Thoracic aorta (tissue), 2 donors: ENCODE measurements at places on chromosomes 7 and 10. TPM values are rescaled to one million over a fixed set of nuclear protein-coding genes. Genes with fewer than 3 reads are reported as not detected.

DNA sequence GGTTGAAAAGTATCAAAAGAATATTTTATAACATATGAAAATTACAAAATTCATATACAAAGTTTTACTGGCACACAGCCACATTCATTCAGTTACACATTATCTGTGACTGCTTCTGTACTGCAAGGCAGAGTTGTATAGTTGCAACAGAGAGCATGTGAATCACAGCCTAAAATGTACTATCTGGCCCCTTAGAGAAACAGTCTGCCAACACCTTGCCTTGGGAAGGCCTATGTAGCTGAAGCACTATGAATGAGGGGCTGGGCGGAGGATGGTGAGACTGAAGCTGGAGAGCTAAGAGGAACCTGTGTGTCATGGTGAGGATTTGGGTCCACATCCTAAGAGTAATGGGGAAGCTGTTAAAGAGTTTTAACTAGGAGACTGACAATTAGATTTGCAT, 35.7 kb downstream of the PDZD8 start:
- H3K27ac ChIP-seq = no peak overlapping the region
- H3K4me3 ChIP-seq = no peak overlapping the region
- DNase-seq = no peak
- no peaks in the 10 kb centered on the region for H3K27me3 ChIP-seq
- H3K4me1 ChIP-seq = peaks cover 15% of the 10 kb centered on the region
- no peaks in the 10 kb centered on the region for H3K36me3 ChIP-seq

DNA sequence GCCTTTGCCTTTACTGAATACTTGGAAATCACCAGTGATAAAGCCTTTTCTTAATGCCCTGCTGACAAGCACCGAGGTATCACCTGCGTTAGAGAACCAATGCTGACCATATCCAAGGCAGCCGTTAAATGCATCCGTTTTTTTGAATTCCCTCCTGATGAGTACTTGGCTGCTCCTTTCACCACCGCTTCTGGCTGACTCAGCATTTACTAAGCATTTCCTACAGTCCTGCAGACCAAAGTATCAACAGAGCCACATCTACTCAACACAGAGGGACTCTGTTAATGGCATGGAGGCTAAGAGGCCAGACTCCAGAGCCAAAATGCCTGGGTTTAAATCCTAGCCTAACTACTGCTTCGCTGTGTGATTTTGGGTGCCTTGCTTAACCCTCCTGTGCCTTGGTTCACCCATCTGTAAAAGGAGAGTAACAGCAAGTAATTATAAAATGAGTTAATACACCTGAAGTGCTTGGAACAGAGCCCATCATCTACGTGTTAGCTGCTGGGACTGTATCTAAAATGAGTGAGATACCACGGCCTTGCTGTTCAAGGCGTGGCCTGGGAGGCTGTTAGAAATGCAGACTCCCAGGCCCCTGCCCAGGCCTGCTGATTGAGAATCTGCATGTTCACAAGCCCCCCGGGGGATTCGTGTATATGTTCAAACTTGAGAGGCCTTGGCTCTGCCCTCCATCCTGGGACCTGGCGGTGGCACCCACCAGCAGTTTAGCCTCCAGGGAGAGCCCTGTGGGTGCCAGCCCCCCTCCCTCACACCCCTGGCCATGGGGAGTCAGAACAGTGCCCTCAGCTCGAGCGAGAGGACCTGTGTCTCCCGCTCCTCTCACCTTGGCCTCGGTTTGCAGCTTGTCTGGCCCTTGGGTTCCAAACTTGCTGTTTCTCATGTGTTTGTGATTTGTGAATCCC, 30.8 kb upstream of the EFCAB10 start:
- H3K36me3 ChIP-seq = peaks cover 16% of the 10 kb centered on the region
- DNase-seq = no peak
- H3K27me3 ChIP-seq = no peaks in the 10 kb centered on the region
- no peak overlapping the region for H3K27ac ChIP-seq
- H3K4me1 ChIP-seq = no peaks in the 10 kb centered on the region

DNA sequence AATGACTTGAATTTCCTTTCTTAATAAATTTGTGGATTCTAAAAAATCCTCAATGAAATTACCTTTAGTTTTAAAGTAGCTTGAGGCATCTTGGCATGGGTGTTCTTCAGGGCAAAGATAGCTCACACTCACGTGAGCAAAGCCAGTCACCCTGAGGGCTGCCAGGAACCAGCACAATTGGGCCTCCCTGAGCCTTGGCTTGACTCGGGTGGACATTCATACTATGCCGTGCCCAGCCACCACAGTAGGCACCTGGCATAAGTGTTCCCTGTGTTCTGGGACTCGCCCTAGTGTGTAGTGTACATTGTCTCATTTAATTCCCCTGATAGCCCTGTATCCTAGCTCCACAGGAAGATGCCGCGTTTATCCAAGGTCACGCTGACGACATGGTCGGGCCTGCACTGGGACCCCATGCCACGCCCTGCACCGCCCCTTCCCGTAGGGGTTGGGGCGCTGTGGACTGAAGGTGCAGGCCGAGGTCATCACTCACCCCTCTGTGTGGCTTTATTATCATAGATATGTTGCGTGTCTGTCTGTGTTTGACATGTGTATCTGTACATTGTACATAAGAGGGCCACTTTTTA, 67.7 kb downstream of the DYNC2I1 start:
- no peak overlapping the region for H3K4me3 ChIP-seq
- H3K4me1 ChIP-seq = no peaks in the 10 kb centered on the region
- H3K36me3 ChIP-seq = peaks cover 68% of the 10 kb centered on the region
- no peak overlapping the region for H3K27ac ChIP-seq
- no peaks in the 10 kb centered on the region for H3K27me3 ChIP-seq

- no peaks in the 10 kb centered on the region for H3K36me3 ChIP-seq
- H3K27ac ChIP-seq = no peak overlapping the region
- no peaks in the 10 kb centered on the region for H3K27me3 ChIP-seq
- no peaks in the 10 kb centered on the region for H3K4me1 ChIP-seq
Measured at GRCh38 chr7:80414331-80414730, 97.5 kb downstream of the GNAT3 start.

- H3K27ac ChIP-seq = peak overlapping the region; percentile 95
- H3K27me3 ChIP-seq = no peaks in the 10 kb centered on the region
- DNase-seq = peak; percentile 95
- no peaks in the 10 kb centered on the region for H3K36me3 ChIP-seq
Measured at GRCh38 chr7:99504281-99504602, 220 bp upstream of the ZKSCAN5 start.

DNA sequence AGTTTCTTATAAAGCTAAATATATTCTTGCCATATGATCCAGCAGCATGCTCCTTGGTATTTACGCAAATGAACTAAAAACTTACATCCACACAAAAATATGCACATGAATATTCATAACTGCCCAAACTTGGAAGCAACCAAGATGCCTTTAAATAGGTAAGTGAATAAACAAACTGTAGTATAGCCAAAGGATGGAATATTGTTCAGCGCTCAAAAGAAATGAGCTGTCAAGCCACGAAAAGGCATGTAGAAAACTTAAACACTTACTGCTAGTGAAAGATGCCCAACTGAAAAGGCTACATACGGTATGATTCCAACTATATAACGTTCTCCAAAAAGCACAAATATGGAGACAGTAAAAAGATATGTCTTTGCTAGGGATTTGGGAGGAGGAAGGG, 12.7 kb downstream of the THSD7A start:
- no peaks in the 10 kb centered on the region for H3K27me3 ChIP-seq
- no peaks in the 10 kb centered on the region for H3K4me1 ChIP-seq
- H3K36me3 ChIP-seq = no peaks in the 10 kb centered on the region
- no peak for DNase-seq

DNA sequence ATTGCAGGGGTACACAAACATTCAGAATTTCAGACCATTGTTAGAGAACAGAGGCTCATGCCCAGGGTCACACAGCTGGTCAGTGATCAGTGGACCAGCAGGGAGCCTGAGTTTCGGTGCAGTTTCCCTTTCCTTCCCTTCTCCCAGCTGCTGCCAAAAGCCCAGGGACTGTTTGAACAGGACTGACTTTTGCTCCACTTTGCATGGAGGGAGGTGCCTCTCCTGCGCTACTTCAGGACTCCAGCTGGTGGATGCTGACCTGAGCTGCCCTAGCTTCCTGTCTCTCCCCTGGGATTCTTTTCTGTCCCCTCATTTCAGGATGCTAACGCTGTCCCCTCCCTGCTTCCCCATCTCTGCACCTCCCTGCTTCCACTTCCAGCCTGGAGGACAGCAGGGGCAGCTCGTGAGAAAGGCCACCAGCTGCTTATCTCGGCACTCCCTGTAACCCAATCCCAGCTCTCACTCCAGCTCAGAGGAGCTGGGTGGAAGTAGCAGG, 14.5 kb downstream of the SH2D4B start:
- no peak overlapping the region for H3K4me3 ChIP-seq
- no peak overlapping the region for H3K27ac ChIP-seq
- no peaks in the 10 kb centered on the region for H3K27me3 ChIP-seq
- H3K36me3 ChIP-seq = no peaks in the 10 kb centered on the region

DNA sequence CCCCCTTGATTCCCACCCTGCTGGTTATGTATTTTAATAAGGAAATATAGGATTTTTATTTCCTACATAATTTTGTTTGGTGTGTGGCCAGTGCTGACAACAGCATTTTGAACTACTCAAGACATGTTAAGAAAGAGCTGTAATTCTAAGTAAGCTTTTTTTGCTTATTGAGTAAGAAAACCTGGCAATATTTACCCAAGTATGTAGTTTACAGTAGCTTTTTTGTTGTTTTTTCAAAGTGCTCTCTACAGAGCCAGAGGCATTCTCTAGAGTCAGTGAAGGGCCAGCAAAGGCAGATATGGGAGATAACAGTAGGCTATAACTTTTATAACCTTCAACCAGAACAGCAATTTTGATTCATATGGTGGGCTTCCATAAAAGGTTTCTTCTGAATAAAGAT, 63.2 kb upstream of the TMEM168 start:
- H3K4me3 ChIP-seq = no peak overlapping the region
- no peak for DNase-seq
- no peaks in the 10 kb centered on the region for H3K36me3 ChIP-seq
- H3K4me1 ChIP-seq = no peaks in the 10 kb centered on the region
- H3K27ac ChIP-seq = no peak overlapping the region

- H3K36me3 ChIP-seq = no peaks in the 10 kb centered on the region
- H3K4me1 ChIP-seq = peaks cover 6% of the 10 kb centered on the region
- no peak overlapping the region for H3K27ac ChIP-seq
- H3K4me3 ChIP-seq = no peak overlapping the region
- no peaks in the 10 kb centered on the region for H3K27me3 ChIP-seq
- DNase-seq = no peak
Measured at GRCh38 chr10:12416344-12417050, 67.2 kb downstream of the CAMK1D start.

DNA sequence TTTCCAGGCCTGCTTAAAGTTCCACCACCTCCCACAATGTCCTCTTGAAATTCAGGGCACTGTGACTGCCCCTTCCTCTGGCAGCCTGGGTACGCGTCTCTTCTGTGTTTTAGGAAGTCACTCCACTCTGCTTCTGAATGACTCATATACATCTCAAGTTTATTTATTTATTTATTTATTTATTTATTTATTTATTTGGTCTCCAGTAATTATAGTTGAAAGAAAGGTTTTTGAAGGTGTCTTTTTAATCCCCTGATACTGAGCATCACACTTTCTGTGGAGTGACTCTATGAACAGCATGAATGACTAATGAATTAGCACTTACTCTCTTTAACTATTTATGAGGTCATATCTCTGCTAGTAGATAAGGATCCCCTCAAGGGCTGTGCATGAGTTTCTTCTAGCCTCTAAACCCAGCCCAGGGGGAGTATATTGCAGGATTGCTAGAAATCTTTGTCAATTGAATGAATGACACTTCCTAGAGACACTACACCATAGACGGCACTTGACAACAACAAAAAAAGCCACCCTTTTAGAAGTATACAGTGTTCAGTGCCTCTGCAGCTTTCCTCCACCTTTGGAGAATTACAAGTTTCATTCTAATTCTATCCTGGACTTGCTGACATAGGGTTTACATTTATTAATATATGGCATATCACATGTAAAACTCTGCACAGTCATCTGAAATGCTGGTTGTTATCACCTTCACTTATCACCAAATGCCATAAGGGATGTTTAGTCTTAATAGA, 2.1 kb downstream of the MACC1 start:
- H3K27ac ChIP-seq = no peak overlapping the region
- H3K27me3 ChIP-seq = no peaks in the 10 kb centered on the region
- no peaks in the 10 kb centered on the region for H3K4me1 ChIP-seq
- DNase-seq = no peak

- no peaks in the 10 kb centered on the region for H3K4me1 ChIP-seq
- H3K27me3 ChIP-seq = no peaks in the 10 kb centered on the region
- no peak overlapping the region for H3K4me3 ChIP-seq
- no peaks in the 10 kb centered on the region for H3K36me3 ChIP-seq
- DNase-seq = no peak
- no peak overlapping the region for H3K27ac ChIP-seq
Measured at GRCh38 chr7:150610233-150610632, 22.0 kb downstream of the GIMAP6 start.

GRCh38 chr10:7789390-7789789, 1.4 kb downstream of the ATP5F1C start:
- no peaks in the 10 kb centered on the region for H3K27me3 ChIP-seq
- peak overlapping the region; percentile 86 for H3K4me3 ChIP-seq
- peaks cover 31% of the 10 kb centered on the region for H3K4me1 ChIP-seq
- H3K27ac ChIP-seq = no peak overlapping the region

GRCh38 chr7:4549681-4550080, 132.4 kb upstream of the FOXK1 start:
- no peaks in the 10 kb centered on the region for H3K36me3 ChIP-seq
- no peak overlapping the region for H3K4me3 ChIP-seq
- no peak for DNase-seq
- H3K27me3 ChIP-seq = no peaks in the 10 kb centered on the region

GRCh38 chr7:70408477-70408876, 723.5 kb upstream of the GALNT17 start:
- H3K4me3 ChIP-seq = no peak overlapping the region
- no peak for DNase-seq
- H3K36me3 ChIP-seq = no peaks in the 10 kb centered on the region
- no peak overlapping the region for H3K27ac ChIP-seq
- H3K27me3 ChIP-seq = no peaks in the 10 kb centered on the region

GRCh38 chr7:129495987-129496386, 6.3 kb upstream of the SMKR1 start:
- H3K27me3 ChIP-seq = no peaks in the 10 kb centered on the region
- no peaks in the 10 kb centered on the region for H3K36me3 ChIP-seq
- DNase-seq = no peak

DNA sequence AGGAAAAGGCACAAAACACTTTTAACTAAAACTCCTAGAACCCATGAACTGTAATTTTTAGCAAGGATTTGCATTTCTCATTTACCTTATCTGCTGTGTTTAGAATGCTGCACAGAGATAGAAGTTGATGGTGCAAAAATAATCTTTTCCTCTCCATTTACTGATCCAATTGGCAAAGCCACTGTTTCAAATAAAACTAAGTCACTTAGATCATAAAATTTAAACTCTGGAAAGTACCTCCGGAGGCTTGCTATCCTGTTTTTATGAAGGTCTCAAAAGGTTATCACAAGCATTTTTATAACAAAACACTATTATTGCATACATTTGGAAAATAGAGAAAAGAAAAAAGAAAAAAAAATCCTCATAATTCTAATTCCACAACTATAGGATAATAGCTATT, 7.6 kb downstream of the CPA2 start:
- H3K27ac ChIP-seq = peak overlapping the region; percentile 23
- no peaks in the 10 kb centered on the region for H3K27me3 ChIP-seq

- DNase-seq = no peak
- peak overlapping the region; percentile 54 for H3K4me3 ChIP-seq
- H3K4me1 ChIP-seq = peaks cover 53% of the 10 kb centered on the region
- no peaks in the 10 kb centered on the region for H3K36me3 ChIP-seq
Measured at GRCh38 chr7:40749877-40750276, 615.1 kb downstream of the SUGCT start.

- H3K4me1 ChIP-seq = peaks cover 30% of the 10 kb centered on the region
- no peaks in the 10 kb centered on the region for H3K27me3 ChIP-seq
- H3K36me3 ChIP-seq = no peaks in the 10 kb centered on the region
Measured at GRCh38 chr10:27792216-27792615, 46.6 kb upstream of the MKX start.

PRPS1L1 gene
- total RNA-seq = not detected

NPC1L1 gene
- 2.2 TPM for total RNA-seq

GCK gene
- 1.6 TPM for total RNA-seq

FOXI2 gene
- 0.78 TPM for total RNA-seq

PAPSS2 gene
- 22.1 TPM for total RNA-seq
